AG10803 (cell line): ENCODE measurements at places on chromosomes 2 and 18.

DNA sequence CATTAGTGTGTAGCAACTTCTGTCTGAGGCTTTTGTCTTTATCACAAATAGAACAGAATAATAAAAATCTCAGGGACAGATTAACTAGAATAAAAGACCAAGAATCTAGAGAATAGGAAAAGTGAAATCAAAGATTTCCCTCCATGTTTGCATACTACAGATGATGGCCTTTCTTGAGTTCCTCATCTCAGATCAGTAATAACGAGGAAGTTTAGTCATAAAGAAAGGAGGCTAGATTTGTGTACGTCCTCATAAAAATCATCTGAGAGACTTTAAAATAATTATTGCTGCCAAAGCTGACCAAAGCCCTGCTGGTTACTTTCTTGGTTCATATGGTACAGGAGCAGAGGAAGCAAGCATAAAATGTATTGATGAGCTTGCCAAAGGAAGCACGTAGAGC is 117.3 kb downstream of the MIB1 start:
- DNase-seq, result no peak

DNA sequence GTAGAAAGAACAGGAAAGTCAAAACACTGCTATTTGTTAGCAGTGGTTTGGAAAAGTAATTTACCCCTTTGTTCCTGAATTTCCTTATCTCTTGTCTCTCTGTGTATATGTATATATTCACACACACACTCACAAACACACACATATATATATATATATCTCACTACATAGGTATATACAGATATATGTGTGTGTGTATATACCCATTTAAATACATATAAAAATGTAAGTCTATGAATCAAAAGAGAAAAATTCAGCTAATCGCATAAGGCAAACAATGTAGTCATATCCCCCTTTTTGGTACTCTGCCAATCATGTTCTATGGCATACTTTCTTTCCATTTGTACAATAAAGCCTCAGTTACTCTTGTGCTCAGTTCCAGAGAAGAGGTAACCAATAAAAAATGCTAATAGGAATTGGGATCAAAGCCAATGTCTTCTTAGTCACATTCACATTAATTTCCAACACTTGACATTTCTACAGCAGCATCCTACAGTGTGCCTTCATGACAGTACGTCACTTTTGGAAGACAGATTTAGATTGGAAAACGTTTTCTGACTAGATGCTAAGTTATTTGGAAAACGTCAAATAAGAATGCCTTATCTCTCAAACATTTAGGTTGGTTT is 94.6 kb downstream of the MC4R start:
- DNase-seq, result peak; percentile 13

GRCh38 chr2:232994446-232994845 is 18.6 kb downstream of the NGEF start:
- DNase-seq, result no peak

DNA sequence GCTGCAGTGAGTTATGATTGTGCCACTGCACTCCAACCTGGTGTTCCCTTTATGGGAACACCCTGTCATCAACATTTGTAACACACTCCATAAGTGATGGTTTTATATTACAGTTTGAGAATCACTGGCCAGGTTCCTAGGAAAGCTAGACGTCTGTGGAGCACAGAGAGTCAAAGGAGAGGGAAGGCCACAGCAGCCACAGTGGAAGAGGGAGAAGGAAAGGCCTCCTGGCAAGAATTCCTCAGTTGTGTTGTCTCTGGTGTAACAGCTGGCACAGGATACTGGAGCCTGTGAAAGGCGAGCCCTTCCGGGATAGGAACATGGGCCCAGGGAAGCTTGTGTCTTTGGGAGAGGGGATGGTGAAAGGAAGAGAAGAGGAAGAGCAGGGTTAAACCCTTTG is 360.5 kb upstream of the PIK3C3 start:
- no peak for DNase-seq

DNA sequence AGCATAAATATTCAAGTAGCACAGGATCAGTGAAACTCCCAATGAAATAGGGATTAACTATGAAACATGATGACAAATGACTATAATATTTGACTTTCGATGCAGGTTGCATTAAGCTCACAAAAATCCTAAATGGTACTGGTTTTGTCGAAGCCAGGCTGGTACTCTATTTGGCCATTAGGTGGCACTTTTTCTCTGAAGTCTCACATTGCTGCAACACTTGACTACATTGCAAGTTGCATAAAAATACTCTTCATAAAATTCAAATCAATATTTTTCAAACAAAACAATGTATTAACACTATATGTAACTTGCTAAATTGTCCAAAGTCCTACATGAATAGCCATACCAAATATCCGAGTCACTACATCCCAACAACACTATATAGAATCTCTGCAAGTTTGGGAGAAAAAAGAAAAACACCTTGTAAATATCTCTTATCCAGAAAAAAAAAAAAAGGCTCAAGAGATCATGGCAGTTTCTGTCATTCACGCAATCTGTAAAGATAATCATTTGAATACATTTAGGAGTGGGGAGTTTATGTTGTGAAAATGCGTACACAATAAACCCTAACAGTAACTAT is 9.5 kb downstream of the RTTN start:
- DNase-seq, result peak; percentile 68

DNA sequence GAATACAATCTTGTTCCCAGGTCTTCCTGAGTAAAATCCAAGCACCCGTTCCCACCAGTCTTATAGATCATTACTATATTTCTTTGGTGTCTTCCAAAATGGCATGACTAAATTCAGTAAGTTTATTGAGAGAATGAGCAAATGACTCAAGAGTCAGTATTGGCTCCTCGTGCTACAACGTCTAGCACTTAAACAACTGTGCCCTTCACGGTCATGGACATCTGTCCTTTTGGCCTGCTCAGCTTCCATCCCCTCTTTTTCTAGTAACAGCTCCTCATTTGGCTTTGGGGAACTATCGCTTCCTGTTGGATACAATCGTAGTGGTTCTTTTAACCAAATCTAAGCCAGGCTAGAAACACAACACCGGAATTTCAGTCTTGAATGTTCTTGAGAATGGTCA is 24.1 kb upstream of the FZD7 start:
- no peak for DNase-seq

GRCh38 chr2:239692362-239692851 is 291.6 kb upstream of the HDAC4 start:
- DNase-seq, result no peak

- DNase-seq, result no peak
Observed at GRCh38 chr18:6363216-6363615, 51.5 kb downstream of the L3MBTL4 start.

- DNase-seq, result no peak
Observed at GRCh38 chr2:234171666-234172065, 121.2 kb downstream of the SPP2 start.

GRCh38 chr18:22020127-22020866 is 149.1 kb upstream of the GATA6 start:
- DNase-seq, result no peak

GRCh38 chr18:39208729-39209128 is 1643.1 kb upstream of the CELF4 start:
- DNase-seq, result no peak

- DNase-seq, result no peak
Observed at GRCh38 chr2:10721396-10722251, at the start of gene ATP6V1C2. TSS of gene ATP6V1C2 (plus strand) at chr2:10721630. CDS start at chr2:10722850, 1,220 bp downstream.

- DNase-seq, result peak; percentile 64
Observed at GRCh38 chr18:75198036-75198435, 10.9 kb downstream of the PTGR3 start.

GRCh38 chr2:85246348-85246747 is 81.4 kb downstream of the TGOLN2 start:
- peak; percentile 40 for DNase-seq

GRCh38 chr2:62741954-62742722 is 36.6 kb downstream of the EHBP1 start:
- peak; percentile 80 for DNase-seq

- no peak for DNase-seq
Observed at GRCh38 chr18:12928206-12928605, 19.6 kb upstream of the SEH1L start.

- no peak for DNase-seq
Observed at GRCh38 chr2:130375291-130376266, 19.7 kb downstream of the PTPN18 start.

DNA sequence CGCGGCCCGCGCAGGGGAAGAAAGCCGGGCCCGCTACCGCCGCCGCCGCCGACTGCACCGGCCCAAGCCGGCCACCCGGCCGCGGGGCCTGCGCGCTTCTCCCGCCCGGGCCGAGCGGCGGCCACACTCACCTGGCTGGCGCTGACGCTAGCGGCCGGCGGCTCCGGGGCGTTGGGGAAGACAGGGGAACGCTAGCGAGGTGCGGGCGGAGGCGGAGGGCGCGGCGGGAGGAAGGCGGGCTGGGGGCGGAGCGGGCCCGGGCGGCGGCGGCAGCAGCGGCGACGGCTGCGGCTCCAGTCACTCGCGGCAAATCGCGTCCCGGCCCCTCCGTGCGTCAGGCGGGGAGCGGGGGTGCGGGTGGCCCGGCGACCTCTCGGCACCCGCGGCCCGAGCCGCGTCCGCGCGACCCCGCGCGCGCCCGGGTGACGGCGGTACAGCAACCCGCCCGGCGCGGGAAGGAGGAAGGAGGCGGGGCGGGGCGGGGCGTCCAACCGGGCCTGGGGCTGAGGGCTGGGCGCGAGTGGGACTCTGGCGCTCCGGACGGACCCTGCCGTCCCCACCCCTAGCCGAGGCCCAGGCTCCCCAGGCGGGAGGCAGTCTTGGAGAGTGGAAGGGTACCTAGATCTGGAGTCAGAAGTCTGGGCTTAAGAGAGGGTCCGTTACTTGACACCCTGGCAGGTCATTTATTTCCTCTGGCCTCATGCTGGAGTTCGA is at the start of gene SESTD1:
Gene SESTD1 (minus strand): TSS at position 465 of the 714 bp plus-strand sequence. CDS start 72,991 bp downstream, outside the sequence.
- DNase-seq, result peak; percentile 41

- no peak for DNase-seq
Observed at GRCh38 chr2:76281156-76281841, 570.6 kb upstream of the GCFC2 start.

DNA sequence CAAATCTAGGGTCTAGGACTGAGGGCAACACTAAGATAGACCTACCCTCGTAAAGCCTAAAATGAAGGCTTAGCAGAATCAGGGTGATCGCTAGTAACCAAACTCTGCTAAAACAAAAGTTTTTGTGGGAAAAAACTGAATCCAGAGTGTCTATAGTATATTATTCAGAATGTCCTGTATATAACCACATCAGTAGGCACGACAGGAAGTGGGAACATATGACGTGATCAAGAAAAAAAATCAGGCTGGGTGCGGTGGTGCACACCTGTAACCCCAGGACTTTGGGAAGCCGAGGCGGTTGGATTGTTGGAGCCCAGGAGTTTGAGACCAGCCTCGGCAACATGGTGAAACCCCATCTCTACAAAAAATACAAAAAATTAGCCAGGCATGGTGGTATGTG is 106.1 kb downstream of the UGGT1 start:
- no peak for DNase-seq

DNA sequence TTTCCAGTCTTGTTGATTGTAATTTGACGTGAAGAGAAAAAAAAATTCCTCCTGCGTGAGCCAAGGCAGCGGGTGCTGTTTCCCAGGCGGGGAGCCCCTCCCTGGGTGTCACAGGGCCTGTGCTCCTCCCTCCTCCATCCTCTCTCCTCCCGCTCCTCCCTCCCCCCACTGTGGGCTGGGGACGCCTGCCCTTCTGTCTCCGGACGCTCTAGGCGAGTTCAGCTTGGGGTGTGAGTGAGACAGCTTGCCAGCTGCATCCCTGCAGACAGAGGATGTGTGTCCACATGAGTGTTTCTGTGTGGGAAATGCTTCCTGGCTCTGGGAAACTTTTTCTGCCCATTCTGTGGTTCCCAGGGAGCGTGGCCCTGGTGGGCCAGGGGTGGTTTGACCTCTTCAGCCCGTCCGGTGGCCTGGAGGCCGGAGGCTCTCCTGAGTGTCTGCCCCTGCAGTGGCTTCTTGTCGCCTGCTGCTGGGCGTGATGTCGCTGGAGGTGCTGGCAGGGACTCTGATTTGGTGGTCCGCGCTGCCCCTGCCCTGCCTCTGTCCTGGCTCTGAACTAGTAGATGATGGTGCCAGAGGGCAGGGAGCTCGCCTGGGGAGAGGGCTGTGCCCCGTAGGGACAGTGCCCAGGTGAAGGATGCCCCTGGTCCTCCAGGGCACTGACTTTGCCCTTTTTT is 96.4 kb downstream of the USP40 start:
- DNase-seq, result no peak

DNA sequence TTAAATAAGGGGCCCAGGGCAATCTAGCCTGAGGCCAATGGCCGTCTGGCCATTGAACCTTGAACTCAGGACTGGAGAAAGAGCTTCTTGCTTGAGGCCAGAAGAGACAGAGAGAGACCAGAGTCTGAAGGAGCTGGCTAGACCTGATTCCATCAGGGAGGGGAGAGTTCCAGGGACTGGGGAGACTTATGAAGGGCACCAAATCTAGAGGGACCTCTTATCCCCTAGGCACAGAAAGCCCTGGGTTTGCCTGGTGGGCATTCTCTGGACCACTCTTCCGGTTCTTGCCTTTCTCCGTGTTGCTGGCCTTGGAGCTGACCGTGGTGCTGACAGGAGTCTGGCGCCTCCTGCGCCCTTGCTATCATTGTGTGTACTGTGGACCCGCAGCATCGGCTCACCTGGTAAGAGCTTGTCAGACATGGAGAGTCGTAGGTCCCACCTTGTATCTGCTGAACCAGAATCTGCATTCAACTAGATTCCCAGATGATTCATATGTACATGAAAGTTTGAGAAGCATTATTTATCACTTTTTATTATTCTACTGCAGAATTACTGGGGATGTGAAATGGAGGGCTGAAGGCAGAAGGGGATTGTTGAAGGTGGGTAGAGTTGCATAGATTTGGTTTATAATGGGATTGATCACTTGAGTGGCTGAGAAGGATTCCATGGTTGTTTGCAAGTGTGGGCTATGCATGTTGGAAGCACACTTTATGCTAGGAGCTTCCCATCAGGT is 4.3 kb upstream of the TRPM8 start:
- DNase-seq, result no peak

- no peak for DNase-seq
Observed at GRCh38 chr2:50746526-50746925, 285.4 kb downstream of the NRXN1 start.

GRCh38 chr2:147378403-147378802 is 466.4 kb upstream of the ACVR2A start:
- DNase-seq, result no peak

DNA sequence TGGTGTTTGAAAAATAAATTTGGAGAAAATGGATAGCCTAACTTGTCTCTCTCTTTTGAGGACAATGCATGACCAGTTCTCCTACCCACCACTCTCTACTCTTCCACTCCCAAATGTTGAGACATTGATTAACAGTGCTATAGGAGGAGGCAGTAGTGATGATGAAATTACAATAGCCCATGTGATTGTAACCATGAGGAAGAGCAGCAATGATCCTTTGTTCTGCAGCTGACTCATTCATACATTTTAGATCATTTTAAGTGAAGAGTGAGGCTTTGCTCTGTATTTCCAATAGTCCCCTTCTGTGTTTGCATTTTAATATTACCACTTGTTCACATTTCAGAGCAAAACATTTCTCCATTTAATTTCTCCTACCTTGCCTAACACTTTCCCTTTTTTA is 592.3 kb downstream of the THSD7B start:
- DNase-seq, result no peak

- DNase-seq, result peak; percentile 71
Observed at GRCh38 chr2:168773719-168774521, 28.5 kb upstream of the NOSTRIN start.

- no peak for DNase-seq
Observed at GRCh38 chr18:55582325-55582724, 5.7 kb downstream of the TCF4 start.

- peak; percentile 79 for DNase-seq
Observed at GRCh38 chr18:79458131-79458838, 62.6 kb downstream of the NFATC1 start.

- DNase-seq, result no peak
Observed at GRCh38 chr2:231887756-231888155, 38.4 kb downstream of the NPPC start.
